ENCODE measurements at places on chromosomes 7 and 10.

- no peak for DNase-seq
These were observed 264.3 kb downstream of the CACNA2D1 start for GRCh38 chr7:82179311-82179710.

DNA sequence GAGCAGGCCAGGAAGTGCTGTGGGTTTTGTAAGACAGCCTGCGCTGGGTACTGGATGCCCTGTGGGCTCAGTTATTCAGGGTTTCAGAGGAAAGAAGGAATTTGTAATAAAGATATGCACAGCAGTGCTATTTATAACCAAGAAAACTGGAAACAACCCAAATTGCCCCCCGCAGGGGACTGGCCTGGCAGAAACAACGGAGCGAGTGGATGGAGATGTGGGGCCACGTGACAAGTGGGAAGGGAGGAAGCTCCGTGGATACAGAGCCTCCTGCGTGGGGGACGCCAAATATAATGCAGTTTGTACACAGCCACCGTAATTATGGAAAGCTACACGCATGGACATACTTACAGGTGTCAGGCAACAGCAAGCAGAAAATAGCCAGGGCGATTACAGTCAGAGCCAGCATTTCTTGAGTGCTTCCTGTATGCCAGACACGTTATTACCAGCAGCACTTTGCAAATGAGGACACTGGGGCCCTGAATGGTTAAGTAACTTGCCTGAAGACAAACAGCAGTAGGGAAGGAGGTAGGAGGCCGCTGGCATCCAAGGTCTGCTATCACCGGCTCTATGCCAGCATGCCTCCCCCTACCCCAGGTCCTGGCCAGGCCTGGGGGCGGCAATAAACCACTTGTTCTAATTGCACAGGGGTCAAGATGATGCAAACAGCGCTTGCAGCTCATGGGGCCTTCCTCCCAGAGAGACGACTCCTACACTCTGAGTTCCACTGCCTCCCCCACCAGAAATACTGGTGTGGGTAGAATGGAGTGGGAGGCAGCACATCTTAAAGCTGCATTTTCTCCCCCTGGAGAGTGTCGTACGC, 8.7 kb upstream of the CAMK2B start:
- DNase-seq: no peak

- DNase-seq: no peak
These were observed 89.2 kb upstream of the PFKP start for GRCh38 chr10:2978111-2978510.

GRCh38 chr10:121696854-121697253, 98.6 kb upstream of the FGFR2 start:
- DNase-seq: peak; percentile 40

GRCh38 chr7:149854611-149855360, 16.6 kb downstream of the ZNF862 start:
- no peak for DNase-seq

DNA sequence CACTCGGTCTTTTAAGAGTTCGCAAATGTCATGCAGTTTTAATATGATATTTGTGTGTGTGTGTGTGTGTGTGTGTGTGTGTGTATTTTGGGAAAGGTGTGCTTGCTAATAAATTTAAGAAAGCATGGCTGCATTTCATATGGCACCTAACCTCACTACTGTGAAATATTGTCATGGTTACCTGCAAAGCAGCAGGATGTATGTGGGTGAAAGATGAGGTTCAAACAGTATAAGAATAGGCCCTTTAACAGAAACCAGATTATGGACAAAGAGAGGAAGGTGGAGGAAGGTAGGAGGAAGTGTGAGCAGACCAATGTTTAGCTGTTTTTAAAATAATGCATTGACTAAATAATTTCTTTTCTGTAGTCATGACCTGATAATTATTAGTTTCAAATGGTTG, 73.5 kb upstream of the CACNA2D1 start:
- DNase-seq: no peak

DNA sequence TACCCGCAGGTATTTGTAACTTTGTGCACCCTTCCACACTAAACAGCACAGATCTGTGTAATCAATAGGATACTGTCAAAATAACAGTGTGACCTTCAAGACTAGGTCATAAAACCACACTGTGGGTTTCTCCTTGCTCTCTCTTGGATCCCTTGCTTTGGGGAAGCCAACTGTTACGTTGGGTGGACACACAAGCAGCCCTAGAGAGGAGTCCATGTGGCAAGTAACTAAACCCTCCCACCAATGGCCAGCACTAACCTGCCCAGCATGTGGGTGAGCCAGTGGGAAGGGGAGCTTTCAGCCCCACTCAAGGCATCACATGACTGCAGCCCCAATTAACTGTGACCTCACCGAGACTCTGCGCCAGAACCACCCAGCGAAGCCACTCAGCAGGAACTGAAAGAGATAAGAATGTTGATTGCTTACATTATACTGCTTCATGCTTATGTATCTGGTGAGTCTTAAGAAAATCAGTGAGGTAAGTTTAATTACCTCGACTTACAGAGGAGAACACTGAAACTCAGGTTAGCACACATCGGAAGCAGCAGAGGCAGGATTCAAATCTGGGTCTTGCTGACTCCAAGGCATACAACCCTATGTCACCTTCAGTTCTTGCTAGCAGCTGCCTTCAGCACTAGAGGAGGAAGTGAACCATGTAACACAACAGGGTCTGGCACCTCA, 9.4 kb upstream of the ZC3HAV1 start:
- no peak for DNase-seq

GRCh38 chr10:91208642-91209041, 11.8 kb upstream of the PCGF5 start:
- no peak for DNase-seq

DNA sequence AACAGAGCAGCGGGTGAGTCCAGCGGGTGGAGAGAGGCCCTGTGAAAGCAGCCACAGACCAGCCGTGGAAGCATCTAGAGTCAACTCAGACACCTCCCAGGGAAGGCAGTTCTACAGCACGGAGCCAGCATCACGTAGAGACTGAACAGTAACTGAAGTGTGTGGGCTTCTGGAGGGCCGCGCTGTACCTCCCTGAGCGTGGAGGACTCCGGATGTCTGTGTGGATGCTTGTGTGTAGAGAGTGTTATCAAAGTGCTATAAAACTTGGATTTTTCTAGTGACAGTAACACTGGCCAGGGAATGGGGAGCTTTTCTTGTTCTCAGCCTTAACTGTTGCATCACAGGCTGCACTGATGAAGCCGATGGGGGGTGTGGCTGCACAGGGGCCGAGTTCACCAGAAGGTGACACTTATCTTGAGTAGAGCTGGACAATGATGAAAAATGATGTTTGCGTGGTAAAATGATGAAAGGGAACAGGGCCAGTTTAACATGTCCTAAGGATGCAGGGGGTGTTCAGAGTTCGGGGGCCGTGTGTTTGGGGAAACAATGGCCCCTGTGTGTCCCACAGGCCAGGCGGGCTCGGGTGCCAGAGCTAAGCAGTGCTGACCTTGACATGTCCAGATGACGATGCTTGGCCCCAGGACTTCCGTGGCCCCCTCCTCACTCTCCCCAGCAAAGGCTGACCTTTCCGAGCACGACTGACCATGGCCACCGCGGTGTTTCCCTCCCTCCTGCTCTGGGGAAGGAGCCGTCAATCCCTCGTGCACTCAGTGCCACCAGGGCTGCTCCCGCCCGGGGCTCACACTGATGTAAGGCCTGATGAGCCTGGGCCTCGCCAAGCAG, 21.9 kb downstream of the MNX1 start:
- no peak for DNase-seq

GRCh38 chr7:48096273-48096672, 7.2 kb downstream of the UPP1 start:
- no peak for DNase-seq

- DNase-seq: no peak
These were observed 63.0 kb downstream of the VAX1 start for GRCh38 chr10:117075064-117075463.

DNA sequence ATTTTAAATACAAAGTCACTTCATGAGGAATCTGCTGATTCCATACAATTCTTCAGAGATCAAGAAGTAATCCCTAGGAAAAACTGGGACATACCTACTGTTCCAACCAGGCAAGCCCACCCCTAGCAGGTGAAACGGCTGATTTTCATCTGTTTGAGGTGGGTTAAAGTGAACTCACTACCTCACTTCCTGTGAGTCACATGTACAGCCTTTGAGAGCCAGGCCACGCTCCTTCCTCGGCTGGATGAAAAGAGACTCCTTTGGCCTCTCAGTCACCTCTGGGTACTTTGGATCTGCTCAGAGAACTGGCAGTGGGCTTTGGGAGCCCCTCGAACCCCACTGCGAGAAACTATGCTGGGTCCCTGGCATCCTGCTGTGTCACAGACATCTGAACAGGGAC, 68.2 kb downstream of the CHST15 start:
- DNase-seq: no peak

DNA sequence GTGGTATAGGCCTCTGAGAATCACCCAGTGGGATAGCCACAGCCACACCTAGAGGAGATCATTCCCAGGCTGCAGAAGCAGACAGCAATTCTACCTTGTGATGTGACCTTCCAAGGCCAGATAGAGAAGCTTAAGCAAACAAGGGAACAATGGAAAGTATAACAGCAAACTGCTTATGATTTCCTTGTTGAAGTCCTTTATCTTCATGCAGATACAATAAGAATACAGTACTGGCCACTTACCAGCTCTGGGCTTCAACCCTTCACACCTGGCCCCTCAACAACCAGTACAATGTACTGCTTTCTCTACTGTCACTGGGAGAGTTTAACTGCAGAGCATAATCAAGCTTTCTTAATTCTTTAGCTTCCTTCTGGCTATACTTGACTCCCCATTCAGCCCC, 22.6 kb upstream of the DDX50 start:
- no peak for DNase-seq

GRCh38 chr7:50681432-50682045, 101.2 kb downstream of the GRB10 start:
- no peak for DNase-seq

- DNase-seq: no peak
These were observed 30.8 kb upstream of the FXYD4 start for GRCh38 chr10:43340619-43341018.

DNA sequence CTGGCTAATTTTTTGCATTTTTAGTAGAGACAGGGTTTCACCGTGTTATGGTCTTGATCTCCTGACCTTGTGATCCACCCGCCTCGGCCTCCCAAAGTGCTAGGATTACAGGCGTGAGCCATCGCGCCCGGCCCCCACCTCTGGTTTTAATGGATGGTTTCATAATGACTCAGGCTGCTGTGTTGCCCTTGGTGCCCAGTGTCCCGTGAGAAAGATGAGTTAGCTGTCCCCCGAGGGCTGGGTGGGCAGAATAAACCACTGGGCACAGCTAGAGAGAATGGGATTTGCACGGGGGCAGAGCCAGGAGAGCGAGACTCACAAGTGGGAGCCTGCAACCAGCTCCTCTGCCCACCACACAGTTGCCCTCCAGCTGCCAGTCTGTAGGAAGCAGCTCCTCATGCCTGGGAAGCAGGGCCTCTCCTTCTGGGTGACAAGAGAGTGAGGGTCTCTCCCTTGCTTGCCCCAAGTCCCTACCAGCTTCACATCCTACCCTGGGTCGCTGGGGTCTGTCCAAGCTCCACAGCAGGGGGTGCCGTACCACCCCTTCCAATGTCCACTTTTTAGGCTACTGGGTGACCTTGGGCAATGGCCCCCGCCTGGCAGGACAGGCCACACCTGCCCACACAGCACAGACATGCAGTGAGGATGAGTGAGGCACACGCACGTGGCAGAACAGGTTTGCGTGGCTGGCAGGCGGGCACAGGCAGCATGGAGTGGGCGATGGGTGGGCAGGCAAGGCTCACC, 16.1 kb upstream of the NDST2 start:
- DNase-seq: no peak

DNA sequence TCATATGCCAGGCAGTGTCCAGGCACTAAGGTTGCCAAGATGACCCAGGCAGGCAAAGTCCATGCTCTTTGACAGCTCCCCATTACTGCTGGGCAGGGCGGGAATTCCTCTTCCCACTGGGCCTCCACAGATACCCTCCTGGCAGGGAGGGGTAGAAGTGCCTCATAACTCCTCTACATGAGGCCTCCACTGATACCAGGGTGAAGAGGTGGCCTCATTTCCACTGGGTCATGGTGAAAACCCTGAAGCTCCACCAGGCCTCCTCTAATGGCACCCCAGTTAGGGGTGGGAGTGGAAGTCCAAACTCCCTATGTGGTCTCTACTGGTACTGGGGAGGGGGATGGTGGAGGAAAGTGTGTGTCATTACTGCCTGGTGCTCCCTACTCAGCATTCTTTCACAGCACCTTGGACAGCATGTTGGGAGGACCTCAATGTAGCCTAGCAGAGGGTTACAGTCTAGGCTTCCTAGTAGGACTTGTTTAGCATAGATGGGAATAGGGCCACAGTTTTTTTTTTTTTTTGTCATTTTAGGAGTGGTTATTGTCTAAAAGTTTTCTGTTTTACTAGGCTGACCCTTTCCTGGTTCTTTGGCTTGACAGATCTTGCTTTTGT, 34.6 kb upstream of the GLCCI1 start:
- DNase-seq: no peak

DNA sequence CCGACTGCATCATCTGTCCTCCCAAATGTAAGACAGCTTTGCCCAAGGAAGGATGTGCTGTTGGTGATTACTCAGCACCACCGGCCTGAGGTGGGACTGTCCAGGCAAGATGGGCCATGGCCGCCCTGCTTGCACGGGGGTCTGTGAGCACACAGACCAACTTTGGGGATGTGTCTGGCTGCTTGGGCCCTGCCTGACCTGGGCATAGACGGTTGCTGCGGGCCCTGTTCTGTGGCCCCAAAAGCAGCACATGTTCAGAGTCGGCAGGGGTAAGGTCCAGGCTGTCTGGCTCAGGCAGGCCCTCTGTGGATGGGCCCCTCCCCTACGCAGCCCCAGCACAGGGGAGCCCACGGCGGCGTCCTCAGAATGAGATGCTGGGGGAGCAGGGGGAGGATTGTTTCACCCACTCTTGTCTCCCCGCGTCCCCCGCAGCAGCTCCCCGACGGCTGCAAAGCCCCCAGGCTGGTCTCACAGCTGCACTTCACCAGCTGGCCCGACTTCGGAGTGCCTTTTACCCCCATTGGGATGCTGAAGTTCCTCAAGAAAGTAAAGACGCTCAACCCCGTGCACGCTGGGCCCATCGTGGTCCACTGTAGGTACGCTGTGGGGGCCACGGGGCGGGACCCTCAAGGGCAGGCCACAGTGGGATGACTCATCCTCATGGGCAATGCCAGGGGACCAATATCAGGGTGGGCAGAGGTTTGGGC, 58.4 kb downstream of the MKI67 start:
- DNase-seq: no peak

- DNase-seq: no peak
These were observed 202.2 kb downstream of the AUTS2 start for GRCh38 chr7:69800495-69800894.

GRCh38 chr7:87219545-87220025, at the start of gene TMEM243:
Gene TMEM243, minus strand, starts transcription at chr7:87219732. Its CDS starts 229 bp downstream, at chr7:87219503.
- DNase-seq: peak; percentile 83

GRCh38 chr10:116723428-116724281, 18.7 kb downstream of the HSPA12A start:
- no peak for DNase-seq

DNA sequence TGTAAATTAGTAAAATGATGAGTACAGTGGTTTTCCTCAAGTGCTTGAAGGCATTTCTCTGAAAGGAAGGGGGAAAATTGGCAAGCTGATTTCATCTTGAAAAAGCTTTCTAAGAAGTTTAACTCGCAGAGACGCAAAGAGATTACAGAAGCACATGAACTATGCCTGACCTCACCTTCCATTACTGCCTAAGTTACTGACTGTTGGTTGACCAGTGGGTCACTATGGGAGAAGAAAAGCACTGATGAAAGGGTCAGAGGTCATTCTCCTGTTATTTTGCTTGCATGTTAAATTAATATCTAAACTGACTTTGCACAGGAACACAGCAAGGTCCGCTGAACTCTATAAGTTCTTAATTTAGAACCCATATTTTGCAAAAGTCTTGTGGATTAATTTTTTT, 225.6 kb downstream of the ARL4A start:
- no peak for DNase-seq
